ENCODE measurements at places on chromosomes 6 and 20.

- DNase-seq, result no peak
Measured at GRCh38 chr6:158050107-158050735, 68.6 kb downstream of the SYNJ2 start.

- DNase-seq, result no peak
Measured at GRCh38 chr20:6489361-6490171, 277.9 kb upstream of the BMP2 start.

- DNase-seq, result no peak
Measured at GRCh38 chr20:47354714-47355488, 1.6 kb downstream of the ZMYND8 start.

- no peak for DNase-seq
Measured at GRCh38 chr20:53354314-53354713, 239.3 kb downstream of the ZNF217 start.

GRCh38 chr20:43448748-43449535 lies 8.8 kb upstream of the SRSF6 start:
- peak; percentile 67 for DNase-seq

DNA sequence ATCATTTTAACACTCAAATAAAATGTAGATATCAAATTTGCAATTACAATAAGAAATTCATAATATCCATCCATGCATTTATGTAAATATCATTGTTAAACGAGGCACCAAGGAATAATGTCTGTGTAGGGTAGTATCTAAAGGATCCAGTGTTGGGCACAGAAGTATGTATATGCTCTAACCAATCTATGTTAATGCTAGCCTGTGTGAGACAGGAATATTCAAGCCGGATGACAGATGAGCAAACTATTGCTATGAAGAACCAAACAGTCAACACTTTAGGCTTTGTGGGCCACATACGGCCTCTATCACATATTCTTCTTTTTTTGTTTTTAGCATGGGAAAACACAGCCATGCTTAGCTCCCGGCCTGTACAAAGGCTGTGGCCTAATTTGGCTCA lies 45.0 kb downstream of the HUS1B start:
- no peak for DNase-seq

GRCh38 chr6:170137176-170137891 lies 153.5 kb downstream of the DLL1 start:
- DNase-seq, result no peak

DNA sequence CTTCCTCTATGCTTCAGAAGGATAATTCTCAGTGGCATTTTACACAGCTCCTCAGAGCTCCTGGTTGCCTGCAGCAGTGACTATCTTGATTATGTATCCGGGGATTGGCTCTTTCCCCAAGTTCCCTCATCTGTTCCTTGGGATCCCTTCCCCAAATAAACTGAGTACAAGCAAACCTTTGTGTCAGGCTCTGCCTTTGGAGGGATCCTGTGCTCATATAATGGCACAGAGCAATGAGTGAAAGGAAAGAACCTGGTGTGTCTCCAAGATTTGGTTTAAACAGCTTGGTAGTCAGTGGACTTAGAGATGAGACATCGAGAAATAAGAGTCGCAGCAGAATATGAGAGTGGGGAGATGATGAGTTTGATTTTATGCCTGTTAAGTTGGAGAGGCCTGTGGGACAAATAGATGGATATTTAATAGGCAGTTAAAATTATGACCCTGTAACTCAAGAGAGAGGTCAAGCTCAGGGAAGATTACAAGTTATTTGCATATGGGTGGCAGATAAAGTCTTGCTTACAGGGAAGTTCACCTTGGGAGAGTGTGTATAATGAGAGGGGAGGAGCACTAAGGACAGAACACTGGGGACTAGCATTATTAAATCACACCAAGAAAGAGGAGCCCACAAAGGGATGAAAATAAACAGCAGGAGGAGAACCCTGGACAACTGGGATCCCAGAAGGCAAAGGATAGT lies 44.1 kb upstream of the GCLC start:
- DNase-seq, result no peak

Data from GM03348 (cell line).